ENCODE measurements at places on chromosomes 5 and 9.

GRCh38 chr9:135251996-135252760 is 164.7 kb downstream of the OLFM1 start:
- DNase-seq: no peak

DNA sequence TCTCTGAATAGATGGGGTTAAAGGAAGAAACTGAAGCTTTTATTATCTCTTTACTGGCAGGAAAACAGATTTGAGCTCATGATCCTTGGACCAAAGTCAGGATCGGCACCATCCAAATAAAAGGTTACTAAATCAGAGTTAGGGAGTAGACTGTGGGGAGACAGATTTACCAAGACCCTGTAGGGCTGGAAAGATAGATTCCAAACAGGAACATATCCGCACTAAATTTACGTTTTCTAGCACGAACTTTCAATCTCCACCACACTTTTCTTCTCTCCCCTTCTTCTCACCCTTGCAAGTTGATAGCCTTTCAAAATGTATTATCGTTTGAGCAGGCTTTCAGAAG is 120.0 kb upstream of the HMHB1 start:
- no peak for DNase-seq

GRCh38 chr5:126778675-126779403 is 1.9 kb downstream of the LMNB1 start:
- DNase-seq: no peak

DNA sequence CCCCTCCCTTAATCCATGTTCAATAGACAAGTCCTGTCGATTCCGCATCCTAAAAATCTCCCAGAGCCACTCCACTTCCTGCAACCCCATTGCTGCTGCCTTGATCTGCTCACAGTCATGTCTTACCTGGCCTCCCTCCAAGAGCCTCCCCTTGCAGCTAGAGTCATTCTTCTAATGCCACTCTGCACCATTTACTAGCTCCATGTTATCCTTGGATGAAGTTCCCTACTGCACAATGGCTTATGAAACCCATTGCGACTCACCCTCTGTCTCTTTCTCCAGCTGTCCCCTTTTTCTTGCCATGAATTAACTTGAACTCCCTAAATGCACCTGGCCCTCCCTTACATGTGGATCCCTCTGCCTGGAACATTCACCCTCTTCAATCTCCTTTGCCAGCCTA is 39.5 kb downstream of the MEGF10 start:
- no peak for DNase-seq

DNA sequence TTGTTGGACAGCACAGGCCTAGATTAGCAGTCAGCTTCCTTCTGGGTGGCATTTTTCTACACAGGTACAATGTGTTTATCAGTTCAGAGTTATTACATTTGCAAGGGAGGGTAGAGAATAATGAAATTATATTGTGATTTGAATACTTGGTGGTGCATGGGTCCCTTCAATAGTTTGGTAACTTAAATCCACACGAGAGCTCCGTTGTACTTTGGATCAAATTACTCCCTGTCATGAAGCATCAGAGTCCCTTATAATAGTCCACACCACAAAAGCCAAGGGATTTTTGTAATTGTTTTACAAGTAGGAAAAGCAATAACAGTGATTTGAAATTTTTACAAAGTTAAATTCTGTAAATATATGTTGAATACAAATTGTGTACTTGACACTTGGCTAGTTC is 552.4 kb downstream of the PDE4D start:
- DNase-seq: no peak

GRCh38 chr5:133664422-133664821 is 52.1 kb upstream of the FSTL4 start:
- DNase-seq: no peak

DNA sequence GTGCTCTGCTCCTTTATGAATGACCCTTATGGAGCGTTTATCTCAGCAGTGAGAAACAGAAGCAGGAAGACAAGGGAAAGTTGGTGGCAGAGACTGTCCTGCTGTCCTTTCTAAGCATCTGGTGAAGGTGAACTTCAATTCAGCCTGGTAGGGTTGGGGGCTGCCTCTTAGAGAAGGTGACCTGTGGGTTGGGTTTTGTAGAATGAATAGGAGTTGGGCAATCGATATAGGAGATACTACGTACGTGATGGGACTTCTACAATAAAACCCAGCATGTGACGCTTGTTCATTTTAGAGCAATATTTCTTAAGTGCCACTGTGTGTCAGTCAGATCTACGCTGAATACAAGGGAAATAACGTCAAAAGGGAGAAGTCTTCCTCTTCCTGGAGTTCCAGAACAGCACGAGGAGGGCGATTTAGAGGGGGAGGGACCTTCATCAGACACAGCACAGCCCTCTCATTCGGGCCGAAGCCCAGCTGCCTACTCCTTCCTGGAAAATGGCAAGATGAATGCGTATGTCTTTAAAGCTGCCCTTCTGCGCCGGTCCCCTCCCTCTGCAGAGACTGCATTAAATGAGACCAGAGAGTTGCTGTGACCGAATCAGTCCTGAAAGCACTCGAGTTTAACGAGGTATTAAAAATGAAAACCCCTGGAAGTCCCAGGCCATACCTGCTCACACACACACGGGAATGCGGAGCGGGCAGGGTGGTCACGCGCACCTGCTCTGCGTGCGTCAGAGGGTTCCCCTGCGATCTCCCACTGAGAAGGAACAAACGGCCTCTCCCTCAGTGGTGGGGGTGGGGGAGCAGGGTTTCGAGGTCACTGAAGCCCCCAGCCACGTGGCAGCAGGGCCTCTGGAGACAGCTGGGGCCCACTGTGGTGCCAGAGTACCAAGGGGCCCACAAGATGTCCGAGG is 85.3 kb upstream of the SARDH start:
- DNase-seq: no peak

DNA sequence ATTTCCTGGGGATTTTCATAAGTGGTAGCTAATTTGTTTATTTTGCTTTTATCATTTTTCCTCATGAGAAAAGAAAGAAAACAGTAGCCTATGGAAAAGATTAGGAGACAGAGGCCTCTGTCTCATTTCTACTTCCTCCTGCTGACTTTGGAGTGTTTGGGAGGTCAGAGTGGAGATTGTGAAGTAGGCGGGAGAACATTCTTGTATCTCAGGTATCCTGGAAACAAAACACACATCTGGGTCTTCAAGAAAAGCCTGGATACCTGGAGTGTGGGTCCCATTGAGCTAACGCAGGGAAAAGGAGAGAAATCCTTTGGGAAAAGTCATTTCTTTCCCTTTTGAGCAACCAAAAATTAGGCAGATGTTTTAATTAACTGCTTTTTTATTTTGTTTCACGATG is 161.5 kb upstream of the DMAC1 start:
- no peak for DNase-seq

DNA sequence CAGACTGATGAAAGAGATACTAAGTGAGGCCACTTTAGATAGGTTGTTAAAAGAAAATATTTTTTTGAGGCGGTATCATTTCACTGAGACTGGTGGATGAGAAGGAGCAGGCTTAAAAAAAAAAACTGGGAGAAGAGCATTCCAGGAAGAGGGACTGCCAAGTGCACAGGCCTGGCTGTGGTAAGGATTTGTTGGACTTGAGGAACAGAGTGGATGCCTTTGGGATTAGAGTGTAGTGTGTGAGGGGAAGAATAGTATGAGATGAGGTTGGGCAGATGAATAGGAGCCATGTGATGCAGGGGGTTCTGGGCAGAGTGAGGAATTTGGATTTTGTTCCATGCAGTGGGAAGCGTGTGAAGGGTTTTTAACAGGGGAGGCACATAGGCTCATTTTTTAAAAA is 57.9 kb downstream of the PBX3 start:
- DNase-seq: no peak

DNA sequence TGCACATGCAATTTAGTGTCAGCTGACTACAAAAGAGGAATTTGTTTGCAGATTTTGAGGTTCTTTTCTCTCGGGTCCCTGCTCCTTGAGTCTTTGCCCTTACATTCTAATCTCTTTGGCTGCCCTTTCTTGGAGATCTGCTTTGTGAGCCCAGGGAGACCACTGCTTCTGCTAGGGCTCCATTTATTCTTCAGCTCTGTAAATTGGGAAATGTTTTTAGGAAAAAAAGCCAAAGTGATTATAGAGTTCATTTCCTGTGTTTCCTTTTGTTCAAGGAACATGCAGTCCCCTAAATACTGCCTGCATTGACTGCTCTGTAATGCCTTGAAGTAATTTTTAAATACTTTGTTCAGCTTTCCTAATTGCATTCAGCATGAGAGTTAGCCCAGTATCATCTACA is 197.4 kb downstream of the CSNK1G3 start:
- DNase-seq: no peak

DNA sequence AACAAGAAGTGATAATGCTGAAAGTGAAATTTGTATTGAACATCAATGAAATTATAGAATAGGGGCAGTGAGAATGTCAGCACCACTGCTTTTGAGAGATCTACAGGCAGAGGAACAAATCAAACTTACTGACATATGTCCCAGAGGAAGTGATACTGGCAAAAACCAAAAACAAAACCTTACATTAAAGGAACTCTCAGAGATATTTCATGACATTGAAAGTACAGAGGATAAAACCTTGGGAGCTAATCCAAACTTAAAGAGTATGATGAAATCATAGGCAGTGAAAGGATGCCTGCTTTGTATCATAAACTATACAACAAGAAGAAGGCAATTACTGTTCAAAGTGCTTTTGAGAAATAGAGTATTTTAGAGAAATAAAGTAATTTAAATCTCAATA is 90.4 kb upstream of the SV2C start:
- no peak for DNase-seq

DNA sequence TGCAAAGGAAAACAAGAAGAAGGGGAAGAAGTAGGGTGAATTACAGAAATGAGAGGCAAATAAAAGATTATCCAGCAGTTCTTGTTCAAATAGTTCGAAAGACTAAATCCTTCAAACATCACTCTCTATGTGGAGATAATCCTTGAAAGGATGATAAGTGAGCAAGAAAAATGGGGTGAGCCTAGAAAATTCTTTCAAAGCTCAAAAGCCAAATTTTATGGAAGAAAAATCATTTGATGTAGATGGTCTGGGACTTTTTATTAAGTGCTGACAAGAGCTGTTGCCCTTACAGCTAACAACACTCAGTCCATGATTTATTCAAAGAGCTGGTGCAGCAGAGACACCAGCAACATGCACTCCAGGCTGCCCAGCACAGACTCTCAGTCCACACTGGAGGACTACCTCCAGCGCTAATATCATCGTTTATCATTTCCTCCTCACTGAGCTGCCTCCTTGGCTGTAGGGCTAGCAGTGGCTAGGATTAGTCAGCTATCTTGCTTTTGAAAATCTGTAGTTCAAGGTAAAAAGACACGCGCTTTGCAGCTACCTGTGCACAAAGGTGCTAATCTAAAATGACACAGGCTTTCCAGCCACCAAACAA is 264.8 kb upstream of the KIF2A start:
- DNase-seq: no peak

- no peak for DNase-seq
Observed at GRCh38 chr5:94103514-94104245, 362.3 kb upstream of the POU5F2 start.

DNA sequence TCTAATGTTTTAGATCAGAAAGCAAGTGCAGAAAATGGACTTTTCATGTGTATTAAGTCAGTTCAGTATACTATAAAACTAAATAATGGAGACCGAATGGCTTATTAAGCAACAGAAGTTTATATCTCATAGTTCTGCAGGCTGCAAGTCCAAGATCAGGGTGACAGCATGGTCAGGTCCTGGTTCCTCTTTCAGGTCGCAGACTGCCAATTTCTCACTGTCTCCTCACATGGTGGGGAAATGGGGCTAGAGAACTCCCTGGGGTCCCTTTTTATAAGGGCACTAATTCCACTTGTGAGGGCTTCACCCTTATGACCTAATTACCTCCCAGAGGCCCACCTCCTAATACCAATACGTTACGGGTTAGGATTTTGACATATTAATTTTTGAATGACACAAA is 48.7 kb downstream of the RICTOR start:
- DNase-seq: no peak

GRCh38 chr5:112379542-112380325 is 39.3 kb downstream of the EPB41L4A start:
- no peak for DNase-seq

- DNase-seq: no peak
Observed at GRCh38 chr5:138037907-138038633, 5.2 kb upstream of the FAM13B start.

- no peak for DNase-seq
Observed at GRCh38 chr9:88660611-88661010, 125.6 kb downstream of the NXNL2 start.

- no peak for DNase-seq
Observed at GRCh38 chr9:134704498-134704897, 62.9 kb downstream of the COL5A1 start.

DNA sequence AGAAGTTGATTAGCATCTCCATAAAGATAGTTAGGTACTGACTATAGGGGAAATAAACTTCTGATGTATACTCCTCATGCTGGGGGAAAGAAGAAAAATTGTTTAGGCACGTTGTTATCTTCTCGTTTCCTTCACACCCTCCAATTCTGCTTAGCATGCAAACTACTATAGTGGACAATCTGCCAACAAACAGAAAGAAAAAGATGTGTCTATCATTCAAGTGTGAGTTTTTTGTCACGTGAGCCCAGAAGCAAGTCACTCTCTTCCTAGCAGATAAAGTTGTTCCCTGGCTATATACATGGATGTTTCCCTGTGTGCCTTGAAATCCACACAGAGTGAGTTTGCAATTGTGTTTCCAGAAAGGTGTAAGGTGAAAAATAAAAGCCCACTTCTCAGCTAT is 318.4 kb downstream of the CWC27 start:
- DNase-seq: no peak

GRCh38 chr9:31388660-31389059 is 995.8 kb upstream of the ACO1 start:
- DNase-seq: no peak

- no peak for DNase-seq
Observed at GRCh38 chr9:69555802-69556201, 116.4 kb downstream of the APBA1 start.

- DNase-seq: no peak
Observed at GRCh38 chr9:5577225-5577624, 51.7 kb upstream of the RIC1 start.

- no peak for DNase-seq
Observed at GRCh38 chr5:440401-441201, 2.4 kb upstream of the EXOC3 start.

- DNase-seq: no peak
Observed at GRCh38 chr5:122882831-122883230, 37.4 kb downstream of the SNX24 start.

DNA sequence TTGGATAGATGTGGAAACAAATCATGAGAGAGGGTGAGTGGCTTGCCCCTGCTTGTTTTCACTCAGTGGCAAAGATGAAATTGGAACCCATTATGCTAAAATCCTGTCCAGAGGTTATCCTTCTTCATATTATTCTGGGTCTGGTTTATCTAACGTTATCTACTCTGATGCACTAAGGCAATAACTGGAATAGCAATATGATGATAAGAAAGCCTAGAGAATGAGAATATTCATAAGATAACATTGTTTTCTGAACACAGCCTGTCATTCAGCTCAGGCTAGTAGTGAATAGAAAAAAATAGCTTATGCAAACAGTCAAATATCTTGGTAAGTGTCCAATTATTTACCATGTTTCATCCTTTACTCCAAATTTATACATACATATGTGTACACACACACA is 132.0 kb upstream of the C6 start:
- no peak for DNase-seq

DNA sequence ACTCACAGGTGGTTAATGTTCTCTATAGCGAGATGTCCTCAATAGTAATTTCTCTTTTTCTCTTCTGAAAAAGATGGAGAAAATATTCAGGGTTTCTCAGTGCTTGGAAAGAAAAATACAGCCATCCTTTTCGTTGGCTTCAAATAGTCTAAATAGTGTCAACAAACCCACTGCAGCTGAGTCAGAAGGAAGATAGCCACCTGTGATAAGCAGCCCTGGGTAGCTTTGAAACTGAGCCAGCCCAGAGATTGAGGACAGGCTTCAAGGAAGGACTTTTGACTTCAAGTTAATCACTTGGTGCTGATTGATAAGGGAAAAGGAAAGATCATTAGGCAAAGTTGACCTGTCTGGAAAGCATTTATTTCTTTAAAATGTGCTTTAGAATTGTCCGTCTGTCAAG is 78.7 kb upstream of the TYRP1 start:
- no peak for DNase-seq

Data from CD4-positive, alpha-beta T cell treated with Interleukin-15 for 4 hours (primary cell).